ENCODE measurements at places on chromosomes 6 and 20.

DNA sequence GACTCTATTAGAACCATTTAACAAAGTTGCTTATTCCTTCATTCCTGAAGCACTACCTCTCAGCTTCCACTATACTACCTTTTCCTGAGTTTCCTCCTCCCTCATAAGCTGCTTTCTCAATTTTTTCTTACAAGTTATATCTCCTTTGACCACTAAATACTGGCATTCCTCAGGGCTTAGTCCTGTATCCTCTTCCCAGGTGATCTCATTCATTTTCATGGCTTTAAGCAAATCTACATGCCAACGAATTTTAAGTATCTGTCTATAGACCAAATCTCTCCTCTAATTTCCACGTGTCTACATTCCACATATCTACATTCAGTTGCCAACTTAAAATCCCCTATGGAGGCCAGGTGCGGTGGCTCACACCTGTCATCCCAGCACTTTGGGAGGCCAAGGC lies 134.7 kb downstream of the BTBD9 start:
- no peak for DNase-seq

DNA sequence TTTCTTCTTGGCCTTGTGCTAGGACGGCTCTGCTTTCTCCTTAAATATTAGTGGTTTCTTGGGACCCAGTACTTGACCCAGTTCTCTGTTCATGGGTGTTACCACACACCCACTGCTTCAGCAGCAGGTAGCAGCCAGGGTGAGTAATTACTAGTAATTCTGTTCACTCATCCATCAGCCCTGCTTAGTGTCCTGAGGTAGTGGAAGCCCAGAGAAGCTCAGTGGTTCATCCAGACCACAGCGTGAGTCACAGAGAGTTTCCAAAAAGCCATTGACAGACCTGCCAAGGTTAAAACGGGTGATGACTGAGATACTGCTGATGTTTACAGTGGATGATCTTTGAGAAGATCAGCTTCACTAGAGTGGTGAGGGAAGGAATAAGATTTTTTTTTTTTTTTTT lies 51.7 kb upstream of the HINT3 start:
- DNase-seq = no peak

GRCh38 chr6:156390621-156391020 lies 386.6 kb upstream of the ARID1B start:
- DNase-seq = no peak

GRCh38 chr6:66344796-66345195 lies 637.8 kb upstream of the EYS start:
- DNase-seq = no peak

DNA sequence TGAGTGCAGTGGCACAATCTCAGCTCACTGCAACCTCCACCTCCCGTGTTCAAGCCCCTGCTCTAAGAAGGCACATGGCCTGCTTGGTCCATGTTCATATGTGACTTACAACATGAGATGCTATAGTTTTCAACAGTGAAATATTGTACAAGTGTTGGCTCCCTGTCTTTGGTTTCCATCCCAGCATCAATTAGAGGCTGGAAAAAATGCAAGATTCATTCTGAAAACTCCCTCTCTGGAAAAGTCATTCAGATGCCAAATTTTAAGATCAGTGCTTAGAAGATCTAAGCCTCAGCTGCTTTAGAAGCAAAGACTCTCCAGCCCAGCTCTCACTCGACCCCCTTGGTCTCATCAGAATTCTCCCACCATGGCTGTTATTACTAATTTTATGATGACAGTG lies 398.9 kb downstream of the KIF16B start:
- no peak for DNase-seq

DNA sequence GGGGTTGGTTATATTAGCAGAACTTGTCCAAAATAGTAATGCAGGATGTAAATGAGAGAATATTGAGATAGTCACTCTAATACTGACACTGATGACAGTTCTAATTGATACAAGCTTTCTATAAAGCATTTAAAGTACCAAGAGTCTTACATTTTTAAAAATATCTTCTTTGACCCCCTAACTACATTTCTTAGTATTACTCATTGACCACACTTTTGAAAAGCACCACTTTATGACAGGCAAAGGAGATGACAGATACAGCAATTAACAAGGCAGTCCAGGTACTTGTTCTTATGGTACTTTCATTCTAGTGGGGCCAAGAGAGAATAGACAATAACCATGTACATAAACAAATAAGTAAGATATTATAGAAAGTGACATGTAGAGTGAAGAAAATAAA lies 139.4 kb upstream of the EYA4 start:
- DNase-seq = no peak
